ENCODE measurements at places on chromosomes 11 and 22.

DNA sequence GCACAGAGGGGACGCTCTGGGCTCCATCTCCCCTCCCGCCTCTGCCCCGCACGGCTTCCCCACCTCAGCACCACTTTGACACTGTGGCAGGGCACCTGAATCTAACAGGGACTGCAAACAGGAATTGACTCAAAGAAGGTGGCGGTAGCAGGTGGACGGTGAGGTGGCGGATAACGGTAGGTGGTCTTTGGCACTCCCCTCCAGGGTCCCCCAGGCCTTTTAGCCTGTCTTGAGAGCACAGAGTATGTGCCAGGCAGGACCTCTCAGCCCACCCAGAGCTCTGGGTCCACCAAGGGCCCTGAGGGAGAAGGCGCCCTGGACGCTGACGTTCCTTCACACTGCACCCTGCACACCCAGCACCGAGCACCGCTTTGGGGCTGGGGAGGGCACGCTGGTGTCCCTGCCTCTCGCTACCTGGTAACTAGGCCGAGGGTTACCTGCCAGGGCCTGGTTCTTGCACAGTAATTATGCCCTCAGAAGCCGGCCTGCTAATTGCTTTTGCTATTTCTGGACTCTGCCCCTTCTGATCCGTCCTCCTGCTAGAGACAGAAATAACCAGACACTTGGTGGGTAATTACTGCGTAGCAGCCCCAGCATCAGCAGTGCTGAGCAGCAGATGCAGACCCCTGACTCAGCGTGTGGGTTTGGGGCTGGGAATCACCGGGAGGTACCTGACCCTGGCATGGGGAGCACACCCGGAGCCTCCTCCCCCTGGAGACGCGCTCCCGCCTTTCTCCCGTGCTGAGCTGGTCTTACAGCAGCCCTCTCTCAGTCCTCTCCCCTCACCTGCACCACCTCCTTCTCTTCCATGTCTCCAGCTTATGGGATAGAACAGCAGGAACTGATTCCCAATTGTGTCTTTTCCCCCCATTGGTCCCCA is 103.3 kb upstream of the B3GAT1 start:
- no peak for DNase-seq

- DNase-seq, result no peak
These were observed 184.8 kb downstream of the DBX1 start for GRCh38 chr11:19975414-19975990.

GRCh38 chr11:93939084-93939760 is 81.9 kb upstream of the HEPHL1 start:
- peak; percentile 98 for DNase-seq

GRCh38 chr11:119167933-119168332 is 592 bp upstream of the NLRX1 start:
- DNase-seq, result peak; percentile 58

DNA sequence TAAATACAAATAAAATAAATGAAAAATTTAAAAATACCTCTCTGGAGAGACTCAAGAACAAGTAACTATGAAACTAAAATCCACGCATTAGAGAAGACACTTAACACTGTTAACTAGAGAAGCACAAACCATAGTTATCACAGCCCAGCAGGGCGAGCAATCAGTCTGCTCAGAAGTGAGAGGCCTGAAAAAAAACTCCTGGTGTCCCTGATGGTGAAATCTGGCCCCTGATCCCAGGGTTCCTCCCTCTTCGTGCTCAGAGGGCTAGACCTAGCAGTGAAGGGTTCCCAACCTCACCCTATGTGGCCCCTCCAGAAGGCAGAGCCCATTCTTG is 49.7 kb upstream of the VPREB1 start:
- DNase-seq, result no peak

GRCh38 chr11:102322560-102322959 is 5.3 kb downstream of the BIRC3 start:
- no peak for DNase-seq

DNA sequence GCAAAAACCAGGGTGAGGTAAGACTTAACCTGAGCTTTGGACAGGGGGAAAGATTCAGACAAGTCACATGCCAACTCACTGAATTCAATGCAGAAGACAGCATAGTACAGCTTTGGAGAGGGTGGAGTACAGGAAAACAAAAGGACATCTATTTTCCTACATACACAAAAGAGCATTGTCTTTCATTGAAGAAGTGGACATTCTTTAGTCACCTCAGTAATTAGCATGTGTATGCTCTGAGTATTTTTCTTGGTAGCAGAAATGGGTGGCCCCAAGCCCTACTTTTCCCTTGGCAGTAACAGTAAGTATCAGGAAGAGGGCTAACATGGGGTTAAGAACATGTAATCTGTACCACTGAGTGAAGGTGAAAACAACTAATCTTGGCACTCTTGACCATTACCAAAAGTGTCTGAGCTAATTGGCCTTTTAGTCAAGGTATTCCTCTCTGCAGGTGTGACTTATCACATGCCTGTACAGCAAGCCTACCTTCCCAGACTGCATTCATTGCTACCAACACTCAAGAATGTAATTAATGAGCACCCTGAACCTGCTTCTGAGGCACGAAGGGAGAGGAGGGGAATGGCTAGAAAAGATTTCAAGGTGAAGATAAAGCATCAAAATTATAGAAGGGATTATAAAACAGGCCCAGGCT is 33.9 kb downstream of the SYTL2 start:
- no peak for DNase-seq

Data from PC-3 (cell line).